Renal cortical epithelial cell (primary cell): ENCODE measurements at places on chromosomes 4 and X. TPM values are rescaled to one million over a fixed set of nuclear protein-coding genes. Genes with fewer than 3 reads are reported as not detected.

TIGD4 gene
- 0.87 and 1.7 TPM in 2 replicates for total RNA-seq

DNA sequence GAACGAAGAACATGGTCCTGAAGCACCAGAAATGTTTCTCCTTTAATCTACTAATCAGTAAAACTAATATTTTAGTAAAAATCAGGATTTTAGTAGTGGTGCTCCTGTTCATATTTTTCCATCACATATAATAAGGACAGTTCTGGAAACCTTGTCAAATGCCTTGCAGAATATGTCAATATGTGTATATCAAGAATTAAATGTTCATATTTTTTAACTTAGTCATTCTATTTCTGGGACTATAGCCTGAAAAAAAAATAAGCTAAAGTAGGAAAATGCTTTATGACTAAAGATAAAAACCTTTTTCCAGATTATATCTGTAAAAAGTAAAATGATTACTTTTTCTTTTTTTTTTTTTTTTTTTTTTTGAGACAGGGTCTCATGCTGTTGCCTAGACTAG is 65.1 kb downstream of the MAB21L2 start:
- no peak for DNase-seq

DNA sequence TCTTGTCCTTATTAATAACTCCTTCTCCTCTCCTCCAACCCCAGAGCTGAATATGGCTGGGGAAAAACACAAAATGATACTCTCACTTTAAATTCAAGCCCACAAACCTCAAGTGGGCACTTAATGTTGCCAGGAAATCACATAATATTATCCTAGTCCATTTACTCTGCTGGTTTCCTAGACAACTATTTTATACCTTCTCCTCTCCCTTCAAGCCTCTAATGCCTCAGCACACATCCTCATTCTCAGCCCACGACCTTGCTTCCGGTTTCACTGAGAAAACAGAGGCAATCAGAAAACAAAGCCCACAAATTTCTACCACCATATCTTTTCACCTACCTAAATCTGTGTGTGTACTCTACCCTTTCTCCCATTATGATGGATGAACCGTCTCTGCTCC is 12.1 kb upstream of the CLCN5 start:
- DNase-seq, result no peak

GRCh38 chr4:6229095-6229494 is 28.7 kb upstream of the JAKMIP1 start:
- no peak for DNase-seq

- peak; percentile 33 for DNase-seq
Measured at GRCh38 chr4:77473509-77473908, 132.1 kb upstream of the CXCL13 start.

SNCA gene
- total RNA-seq, result 7.1 and 24.7 TPM in 2 replicates

DNA sequence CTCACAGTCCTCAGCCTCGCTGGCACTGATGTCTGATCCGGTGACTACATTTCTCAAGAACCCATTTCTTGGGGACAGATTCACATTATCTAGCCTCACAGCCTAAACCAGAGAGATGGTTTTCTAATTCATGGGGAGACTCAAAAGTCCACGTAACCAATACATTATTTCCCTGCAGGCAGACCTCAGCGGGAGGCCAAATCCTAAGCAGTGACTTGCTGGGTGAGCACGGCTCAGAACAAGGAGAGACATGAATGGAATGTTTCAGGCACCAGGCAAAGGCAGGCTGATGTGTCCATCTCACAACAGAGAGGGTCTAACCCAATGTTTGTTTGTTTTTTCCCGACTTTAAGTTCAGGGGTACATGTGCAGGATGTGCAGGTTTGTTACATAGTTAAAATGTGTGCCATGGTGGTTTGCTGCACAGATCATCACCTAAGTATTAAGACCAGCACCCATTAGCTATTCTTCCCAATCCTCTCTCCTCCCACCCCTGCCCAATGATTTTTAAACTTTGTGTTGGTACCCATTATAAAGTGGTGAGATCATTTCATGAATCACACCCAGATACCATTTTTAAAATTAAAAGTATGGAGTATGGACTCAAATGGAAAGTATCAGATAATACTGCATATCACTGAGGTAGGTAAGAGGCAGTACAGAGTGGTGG is 53.3 kb downstream of the SCD5 start:
- DNase-seq, result peak; percentile 90

PLS3 gene
- 285 and 399 TPM in 2 replicates for total RNA-seq

DNA sequence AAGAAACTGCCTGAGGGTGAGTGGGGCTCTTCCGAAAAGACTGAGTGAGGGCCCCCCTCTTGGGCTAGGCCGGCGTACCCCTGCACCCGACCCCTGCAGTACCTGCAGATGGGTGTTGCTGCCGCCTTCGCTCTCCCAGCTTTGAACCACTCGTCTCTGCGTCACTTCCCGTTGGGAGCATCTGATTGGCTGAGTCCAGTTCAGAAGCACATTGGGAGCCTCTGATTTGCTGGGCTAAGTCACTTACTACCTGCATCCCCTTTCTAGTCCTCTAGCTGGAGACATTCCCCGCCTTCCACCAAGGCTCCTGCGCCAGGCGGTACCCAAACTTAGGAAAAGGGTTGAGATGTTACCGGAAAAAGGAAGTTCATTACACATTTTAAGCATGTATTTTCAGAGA is 20.4 kb upstream of the WWC2 start:
- DNase-seq, result no peak

DNA sequence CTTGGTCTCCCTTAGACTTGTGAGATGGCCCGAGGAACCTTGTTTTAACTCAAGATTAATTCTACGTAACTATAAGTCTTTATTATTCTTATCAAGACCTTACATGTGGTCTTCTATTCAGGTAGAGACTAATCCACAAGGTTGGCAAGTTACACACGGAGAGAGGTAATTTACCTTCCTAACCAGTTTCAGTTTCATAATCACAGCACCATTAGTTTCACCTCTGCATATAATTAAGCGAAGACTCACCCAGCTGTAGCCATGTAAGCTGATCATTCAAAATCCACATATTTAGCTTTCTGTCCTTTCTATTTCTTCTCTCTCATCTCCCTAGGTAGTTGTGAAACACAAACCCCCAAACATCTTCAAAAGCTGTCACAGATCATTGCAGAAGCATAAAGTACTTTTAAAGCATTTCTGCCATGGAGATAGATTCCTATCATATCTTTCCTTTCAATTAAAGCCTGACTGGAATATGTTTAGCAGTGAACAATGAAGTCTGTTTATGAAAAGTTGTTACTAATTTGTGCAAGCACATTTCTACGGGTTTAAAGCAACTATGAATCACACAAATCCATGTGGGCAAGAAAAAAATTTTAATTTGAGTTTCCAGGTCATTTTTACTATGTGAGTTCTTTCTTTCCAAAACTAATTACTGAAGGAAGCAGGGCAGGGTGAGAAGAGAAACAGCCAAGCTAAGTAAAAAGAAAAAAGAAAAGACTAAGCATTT is 78.5 kb downstream of the BTC start:
- peak; percentile 84 for DNase-seq

SOD3 gene
- total RNA-seq, result 1.9 and 21.1 TPM in 2 replicates

PAGE5 gene
- not detected in 2 replicates for total RNA-seq

APBB2 gene
- total RNA-seq, result 49.5 and 144 TPM in 2 replicates

RNF175 gene
- 0.35 and 5.5 TPM in 2 replicates for total RNA-seq

- no peak for DNase-seq
Measured at GRCh38 chr4:40388239-40388638, 53.1 kb downstream of the CHRNA9 start.

DNA sequence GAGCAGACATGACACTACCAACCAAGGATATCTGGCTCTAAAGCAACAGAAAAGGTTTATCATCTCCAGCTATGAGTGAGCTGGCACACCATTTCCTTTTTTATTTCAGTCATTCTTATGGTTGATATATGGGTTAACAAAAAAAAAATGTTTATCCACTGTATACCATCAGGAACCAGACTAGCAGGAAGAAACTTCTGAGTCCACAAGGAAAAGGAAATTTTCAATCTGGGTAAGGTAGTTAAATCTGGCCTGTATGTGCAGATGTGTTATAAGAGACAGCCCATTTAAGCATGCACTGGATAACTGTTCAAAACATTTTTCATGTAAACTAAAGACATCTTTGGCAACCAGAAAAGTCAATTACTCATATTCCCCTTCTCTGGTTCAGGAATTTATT is 35.0 kb downstream of the AMMECR1 start:
- DNase-seq, result no peak

ZFX gene
- 38.2 and 121 TPM in 2 replicates for total RNA-seq

SPATA4 gene
- total RNA-seq, result 0.65 and 1.2 TPM in 2 replicates

DNA sequence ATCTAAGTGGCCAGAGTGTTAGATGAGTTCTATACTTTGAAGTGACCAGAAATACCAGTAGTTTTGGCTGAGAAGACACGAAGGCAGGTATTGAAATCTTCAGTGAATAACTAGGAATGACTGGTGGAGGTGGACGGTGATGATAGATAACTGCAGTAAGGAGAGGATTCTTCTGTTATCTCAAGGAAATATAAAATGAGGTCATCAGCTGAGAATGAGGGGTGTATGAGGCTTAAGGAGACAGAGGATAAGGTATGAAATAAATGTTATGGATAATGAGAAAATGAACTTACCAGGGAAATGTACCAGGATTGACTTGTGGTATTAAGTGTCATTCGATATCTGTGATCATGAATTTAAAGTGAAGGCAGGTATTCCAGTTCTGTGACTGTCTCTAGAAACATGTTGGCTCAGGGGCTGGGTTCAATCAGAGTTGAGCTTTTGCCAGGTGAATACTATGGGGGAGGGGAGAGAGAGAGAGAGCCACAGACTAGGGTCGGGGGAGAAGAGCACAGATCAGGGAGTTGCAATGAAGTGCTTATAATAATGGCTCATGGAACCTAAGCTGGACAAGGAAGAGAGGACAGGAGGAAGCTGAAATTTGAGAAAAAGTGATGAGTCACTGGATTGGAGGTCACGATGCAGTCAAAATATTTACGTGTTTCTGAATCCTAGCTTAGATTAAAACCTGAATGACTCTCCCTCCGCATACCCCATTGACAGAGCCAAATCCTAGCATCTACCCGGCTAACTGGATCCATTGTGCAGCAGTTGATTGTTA is 37.5 kb upstream of the BRS3 start:
- DNase-seq, result no peak

DNA sequence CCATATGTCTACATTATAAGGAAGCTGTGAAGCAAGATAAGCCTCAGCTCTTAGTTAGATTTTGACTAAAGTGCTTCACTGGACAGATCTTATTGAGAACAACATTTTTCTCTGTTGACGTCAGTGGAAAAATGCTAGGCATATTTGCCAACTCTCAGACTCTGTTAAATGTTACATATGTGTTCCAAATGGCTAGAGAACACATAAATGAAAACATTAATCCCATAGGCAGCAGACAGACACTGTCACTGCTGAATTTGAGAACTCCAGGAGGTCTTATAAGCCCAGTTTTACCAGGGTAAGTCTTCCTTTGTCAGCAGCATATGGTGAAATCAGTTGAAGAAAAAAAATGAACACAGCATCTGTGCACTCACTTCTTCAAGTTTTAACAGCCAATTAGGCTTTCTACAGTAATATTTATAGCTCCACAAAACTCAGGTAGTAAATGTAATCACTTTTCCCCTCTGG is 186.9 kb downstream of the CAMK2D start:
- DNase-seq, result peak; percentile 73

DNA sequence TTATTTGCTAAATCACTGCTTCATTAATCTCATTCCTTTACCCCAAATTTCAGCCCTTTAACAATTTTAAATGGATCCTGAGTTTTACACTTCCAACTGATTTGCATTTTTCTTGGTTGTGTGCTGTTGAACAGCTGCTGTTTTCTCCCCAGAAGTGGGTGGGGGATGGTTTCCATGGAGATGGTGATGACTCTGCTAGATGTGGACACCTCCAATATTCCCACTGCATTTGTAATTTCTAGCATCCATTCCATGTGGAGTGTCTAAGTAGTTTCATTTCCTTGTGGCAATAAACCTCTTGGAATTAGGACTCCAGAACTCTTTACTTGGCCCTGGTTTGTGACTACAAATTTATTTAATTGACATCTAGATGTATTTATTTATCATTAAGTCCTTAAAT is 330.4 kb downstream of the GBA3 start:
- DNase-seq, result peak; percentile 18

GRCh38 chrX:120604361-120604782 is 471 bp downstream of the MCTS1 start:
- DNase-seq, result peak; percentile 33

SLC2A9 gene
- 30.4 and 37.8 TPM in 2 replicates for total RNA-seq
